NCI-H526 (cell line): ENCODE measurements at places on chromosomes 6 and 20.

GRCh38 chr6:34259529-34260069 lies 10.8 kb upstream of the SMIM29 start:
- no peak for DNase-seq

GRCh38 chr6:2194643-2195042 lies 50.8 kb downstream of the GMDS start:
- peak; percentile 5 for DNase-seq

GRCh38 chr20:50413088-50413500 lies 97.1 kb upstream of the PTPN1 start:
- DNase-seq, result no peak

DNA sequence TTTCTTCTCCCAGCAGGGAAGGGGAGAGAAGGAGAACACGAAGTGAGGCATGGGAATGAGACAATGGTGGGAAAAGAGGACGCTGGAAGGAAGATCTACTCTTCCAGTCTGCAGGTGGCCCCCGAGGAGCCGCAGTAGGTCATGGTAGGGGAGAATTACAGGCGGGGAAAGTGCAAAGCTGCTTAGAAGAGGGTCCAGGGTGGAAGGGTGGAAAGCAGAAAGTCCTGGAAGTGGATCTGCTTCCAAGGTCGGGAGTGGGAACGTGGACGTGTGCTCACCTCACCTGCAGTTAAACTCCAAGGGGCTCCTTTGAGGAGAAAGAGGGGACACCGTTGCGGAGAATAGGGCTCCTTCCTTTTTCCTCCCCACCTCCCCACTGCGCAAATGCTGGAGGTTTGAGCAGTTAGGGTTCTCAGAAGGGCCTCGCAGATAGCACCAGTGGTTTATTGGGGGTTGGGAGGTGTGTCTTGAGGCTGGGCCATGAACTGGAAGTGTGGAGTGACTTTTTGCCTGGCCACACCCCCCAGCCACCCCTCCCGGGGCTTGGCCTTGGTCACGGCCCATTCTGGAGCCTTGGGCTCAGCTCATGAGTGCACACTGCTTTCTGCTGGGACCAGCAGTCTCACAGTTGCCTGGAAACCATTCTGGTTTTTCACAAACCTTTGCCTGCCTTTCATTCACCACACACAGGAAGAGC lies 100.4 kb upstream of the MLN start:
- no peak for DNase-seq

DNA sequence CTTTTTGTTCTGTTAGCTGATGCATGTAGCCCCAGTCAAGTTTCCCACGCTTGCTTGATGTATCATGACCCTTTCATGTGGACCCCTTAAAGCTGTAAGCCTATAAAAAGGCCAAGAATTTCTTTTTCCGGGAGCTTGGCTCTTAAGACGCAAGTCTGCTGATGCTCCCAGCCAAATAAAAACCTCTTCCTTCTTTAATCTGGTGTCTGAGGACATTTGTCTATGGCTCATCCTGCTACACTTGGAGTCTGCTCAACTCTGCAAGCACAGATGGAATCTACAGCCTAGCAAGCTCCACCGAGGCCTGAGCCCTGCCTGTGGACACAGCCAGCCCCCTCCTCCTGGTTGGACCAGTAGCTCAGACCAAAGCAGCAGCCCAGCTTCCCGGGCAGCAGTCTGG lies 3.4 kb downstream of the CST2 start:
- DNase-seq, result no peak

- DNase-seq, result no peak
These were observed 147.4 kb downstream of the CDH4 start for GRCh38 chr20:61399433-61399832.

GRCh38 chr6:135870722-135871121 lies 19.2 kb downstream of the PDE7B start:
- no peak for DNase-seq

DNA sequence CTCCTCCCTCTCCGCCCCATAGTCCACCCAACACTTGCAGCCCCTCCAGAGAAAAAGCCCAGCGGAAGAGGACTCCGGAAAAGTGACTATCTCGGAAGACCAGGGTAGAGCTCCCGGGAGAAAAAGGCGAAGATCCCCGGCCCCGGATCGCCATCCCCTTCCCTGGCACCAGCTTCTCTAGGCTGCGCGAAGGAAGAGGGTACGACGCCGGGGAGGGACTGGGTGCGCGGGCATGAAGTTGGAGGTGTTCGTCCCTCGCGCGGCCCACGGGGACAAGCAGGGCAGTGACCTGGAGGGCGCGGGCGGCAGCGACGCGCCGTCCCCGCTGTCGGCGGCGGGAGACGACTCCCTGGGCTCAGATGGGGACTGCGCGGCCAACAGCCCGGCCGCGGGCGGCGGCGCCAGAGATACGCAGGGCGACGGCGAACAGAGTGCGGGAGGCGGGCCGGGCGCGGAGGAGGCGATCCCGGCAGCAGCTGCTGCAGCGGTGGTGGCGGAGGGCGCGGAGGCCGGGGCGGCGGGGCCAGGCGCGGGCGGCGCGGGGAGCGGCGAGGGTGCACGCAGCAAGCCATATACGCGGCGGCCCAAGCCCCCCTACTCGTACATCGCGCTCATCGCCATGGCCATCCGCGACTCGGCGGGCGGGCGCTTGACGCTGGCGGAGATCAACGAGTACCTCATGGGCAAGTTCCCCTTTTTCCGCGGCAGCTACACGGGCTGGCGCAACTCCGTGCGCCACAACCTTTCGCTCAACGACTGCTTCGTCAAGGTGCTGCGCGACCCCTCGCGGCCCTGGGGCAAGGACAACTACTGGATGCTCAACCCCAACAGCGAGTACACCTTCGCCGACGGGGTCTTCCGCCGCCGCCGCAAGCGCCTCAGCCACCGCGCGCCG lies 822 bp downstream of the FOXQ1 start:
- DNase-seq, result peak; percentile 33

DNA sequence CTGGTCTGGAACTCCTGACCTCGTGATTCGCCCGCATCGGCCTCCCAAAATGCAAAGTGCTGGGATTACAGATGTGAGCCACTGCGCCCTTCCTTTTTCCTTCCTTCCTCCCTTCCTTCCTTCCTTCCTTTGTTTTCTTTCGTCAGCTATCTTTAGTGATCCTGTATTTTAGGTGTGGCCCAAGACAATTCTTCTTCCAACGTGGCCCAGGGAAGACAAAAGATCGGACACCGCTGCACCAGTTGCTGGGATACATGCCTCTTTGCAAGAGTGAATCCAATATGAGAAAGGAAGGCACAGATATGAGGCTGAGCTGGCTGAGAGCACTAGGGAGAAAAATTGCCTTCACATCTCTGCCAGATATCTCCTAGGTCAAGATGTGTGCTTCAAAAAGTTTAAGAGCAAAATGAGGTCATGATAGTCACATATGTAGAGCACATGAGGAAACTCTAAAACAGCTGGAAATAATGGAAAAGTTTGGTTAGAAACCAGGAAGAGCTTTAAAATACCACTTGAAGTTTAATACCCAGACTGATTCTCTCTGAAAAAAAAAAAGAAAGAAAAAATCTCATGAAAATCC lies 41.8 kb downstream of the OR2B2 start:
- no peak for DNase-seq

DNA sequence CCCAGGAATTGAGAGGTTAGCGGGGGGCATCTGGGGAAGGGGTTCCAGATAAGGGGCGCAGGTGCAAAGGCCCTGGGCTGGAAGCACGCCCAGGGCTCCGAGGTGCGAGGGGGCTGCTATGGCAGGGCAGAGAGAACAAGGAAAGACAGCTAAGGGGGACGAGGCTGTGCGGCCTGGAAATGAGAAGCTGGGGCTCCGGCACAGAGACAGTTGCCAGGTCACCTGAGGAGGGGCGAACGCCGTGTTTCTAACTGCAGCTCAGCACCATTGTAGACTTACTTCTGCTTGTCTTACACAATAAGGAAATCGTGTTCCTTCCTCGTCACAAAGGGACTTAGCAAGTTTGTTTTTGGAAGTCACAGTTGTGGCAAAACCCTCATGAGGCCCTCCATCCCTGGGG lies 68.9 kb upstream of the TBXT start:
- no peak for DNase-seq

DNA sequence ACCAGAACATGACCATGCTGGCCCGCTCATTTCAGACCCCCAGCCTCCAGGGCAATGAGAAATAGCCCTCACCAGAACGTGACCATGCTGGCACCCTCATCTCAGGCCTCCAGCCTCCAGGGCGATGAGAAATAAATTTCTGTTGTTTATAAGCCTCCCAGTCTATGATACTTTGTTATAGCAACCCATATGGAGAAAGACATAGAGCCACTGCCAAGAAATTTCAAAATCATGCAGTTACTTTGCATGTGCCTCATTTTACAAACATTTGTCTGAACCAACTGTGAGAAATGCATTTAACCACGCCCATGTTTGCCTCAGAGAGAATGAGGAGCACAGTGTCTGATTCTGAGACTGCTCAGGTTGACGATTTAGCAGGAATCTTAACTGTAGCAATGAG lies 15.5 kb downstream of the CYP39A1 start:
- DNase-seq, result peak; percentile 57

- no peak for DNase-seq
These were observed 68.0 kb downstream of the UST start for GRCh38 chr6:148814869-148815268.

DNA sequence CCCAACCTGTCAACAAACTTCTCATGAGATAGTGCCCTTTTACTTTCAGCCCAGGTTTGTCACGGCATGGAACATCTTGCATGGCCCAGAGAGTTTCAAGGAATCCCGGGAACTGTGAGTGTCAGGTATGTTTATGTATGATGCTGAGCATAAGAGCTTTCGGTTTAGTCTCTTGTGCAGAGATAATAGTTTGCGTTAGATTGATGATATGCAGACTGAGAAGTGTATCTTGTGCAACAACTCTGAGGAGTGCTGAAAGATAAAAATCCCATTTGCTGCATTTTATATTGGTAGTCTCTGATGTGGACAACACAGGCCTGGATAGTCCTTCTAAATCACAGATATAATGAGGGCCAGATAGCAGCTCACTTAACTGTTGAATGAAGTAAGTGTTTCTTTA lies 99.0 kb downstream of the TBX18 start:
- no peak for DNase-seq

DNA sequence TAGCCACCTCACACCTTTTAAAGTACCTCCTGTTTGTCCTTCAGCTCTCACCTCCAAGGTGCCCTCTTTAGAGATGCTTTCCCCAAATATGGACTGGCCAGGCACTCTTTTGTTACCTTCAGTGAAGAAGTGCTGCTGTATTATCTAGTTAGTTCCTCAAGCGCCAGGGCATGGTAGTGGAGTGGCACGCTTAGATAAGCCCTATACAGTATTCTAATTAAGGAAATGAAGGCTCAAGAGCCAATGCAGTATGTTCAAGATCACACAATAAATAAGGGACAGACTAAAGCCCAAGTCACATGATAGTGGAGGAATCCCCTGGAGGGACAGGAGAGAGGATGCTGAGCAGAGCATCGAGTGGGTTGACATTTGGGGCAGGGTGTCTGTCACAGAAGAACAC lies 28.5 kb upstream of the GFOD1 start:
- no peak for DNase-seq

GRCh38 chr6:31465718-31466117 lies 32.2 kb upstream of the MICB start:
- no peak for DNase-seq

DNA sequence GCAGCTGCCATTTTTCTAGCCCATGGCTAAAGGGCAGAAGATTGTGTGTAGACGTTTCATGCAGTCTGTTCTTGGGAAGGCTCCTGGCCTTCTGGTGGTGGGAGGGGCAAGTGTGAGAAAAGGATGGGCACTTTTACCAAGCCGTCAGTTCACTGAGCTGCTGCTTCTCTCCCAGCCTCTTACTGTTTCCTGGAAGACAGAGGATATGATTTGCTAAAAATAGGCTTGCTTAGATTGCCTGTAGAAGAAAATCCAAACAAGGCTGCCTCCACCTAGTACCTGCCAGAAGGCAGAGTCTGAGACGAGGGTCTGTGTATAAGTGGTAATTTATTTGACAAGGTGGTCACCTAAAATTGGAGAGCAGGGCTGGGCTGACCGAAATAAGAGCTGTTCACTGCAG lies 7.5 kb downstream of the KIZ start:
- DNase-seq, result no peak

DNA sequence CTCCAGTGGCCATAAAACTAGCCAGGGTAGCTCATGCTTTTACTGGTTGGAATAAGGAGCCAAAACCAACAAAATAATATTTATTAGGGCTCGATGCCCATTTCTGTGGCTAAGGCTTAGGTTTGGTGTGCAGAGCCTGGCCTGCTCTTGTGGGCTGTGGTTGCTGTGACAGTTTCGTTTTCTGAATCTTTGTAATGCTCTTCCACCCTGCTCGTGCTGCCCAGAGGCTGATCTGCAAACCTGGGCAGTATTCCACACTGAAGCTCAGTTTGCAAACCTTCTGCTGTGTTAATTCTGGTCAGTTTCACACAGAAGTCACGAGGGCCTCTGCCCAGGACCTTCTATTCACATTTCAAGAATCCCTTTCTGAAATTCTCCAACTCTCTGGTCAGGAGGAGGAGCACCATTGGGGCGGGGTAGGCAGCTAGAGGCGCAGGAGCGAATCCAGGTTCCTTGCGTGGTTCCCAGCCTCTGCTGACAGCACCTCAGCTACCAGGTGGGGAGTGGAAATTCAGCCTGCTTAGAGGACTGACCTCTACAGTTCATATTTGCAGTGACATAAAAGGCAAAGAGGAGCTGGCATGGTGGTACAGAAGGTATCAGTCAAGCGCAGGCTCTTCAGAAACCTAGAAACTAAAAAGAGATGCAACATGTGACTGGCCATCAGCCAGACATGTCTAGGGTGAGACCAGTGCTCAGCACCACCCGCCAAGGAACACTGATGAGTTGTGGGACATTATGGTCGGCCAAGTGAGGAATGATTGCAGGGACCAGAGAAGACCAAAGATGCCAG lies 14.3 kb upstream of the C20orf144 start:
- no peak for DNase-seq

DNA sequence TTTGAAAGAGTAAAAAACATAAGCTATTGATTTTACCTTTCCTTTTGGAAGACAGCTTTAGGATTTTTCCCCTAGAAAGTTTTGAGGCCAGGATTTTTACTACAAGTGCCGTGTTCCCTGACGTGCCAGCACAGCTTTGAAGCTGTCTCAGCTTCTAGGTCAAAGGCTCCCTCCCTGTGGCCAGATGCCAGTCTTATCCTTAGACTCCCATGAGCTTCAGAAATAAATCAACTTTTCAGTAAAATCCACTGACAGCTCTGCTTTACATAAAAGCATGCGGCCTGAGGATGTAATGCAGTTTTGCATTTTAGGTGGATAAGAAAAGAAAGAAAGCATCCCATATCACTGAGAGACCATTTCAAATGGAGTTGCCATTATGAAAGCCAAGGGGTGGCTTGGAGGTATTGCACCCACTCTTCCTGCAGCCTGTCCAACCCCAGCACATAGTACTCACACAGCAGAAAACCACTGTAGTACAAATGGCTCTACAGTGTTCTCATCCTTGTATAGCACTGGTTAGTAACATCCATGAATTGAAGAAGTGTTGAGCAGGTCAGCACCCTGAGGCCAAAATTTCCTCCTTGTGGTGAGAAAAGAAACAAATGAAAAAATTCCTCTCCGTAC lies 15.2 kb upstream of the ATXN1 start:
- peak; percentile 18 for DNase-seq
